ENCODE measurements at places on chromosomes 7 and 10. TPM values are rescaled to one million over a fixed set of nuclear protein-coding genes. Genes with fewer than 3 reads are reported as not detected.

- DNase-seq = no peak
Measured at GRCh38 chr10:58701405-58702135, 188.9 kb downstream of the BICC1 start.

DNA sequence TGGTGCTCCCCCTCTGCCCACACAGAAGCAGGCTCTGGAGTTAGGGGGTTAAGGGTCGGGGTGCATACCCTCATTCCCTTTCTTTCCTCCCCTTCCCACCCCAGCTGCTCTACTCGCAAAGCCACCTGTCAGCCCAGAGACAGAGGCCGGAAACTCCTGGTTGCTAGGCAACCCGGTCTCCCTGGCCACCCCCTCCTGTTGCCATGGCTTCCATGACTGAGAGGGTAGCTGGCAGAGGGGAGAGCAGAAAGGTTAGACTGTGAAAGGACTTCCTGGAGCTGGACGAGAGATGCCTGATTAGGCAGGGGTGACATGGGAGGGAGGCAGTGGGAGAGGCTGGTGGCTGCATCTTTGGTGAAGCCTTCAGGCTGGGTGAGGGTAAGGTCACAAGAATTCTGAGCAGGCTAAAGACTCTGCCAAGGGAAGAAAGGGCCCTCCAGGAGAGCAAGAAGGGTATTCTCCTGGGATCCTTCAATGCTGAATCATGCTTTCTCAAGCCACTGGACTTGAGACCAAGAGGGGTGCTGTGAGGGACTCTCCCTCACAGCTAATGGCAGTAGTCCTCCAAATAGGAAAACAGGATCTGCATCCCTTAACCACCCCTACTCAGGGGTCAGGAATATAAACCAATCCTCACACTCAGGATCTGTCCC is 5.4 kb downstream of the PSD start:
- no peak for DNase-seq

DNA sequence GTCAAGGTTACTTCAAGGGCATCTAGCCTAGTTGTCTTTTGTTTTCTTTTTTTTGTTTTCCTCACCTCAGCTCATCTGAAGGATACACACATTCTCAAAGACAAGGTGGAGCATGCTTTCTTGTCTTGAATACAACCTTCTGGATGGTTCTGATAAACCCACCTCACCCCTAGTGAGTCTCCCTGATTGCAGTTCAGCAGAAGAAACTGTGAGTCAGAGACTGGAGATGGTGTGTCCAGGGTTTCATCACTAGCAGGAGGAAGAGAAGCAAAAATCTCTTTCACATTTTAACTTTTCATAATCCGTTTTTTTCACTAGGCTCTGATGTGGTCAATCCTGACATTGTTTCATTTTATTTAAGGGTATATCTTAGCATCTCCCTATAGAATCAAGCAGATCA is 143.0 kb upstream of the NRBF2 start:
- DNase-seq = no peak

DNA sequence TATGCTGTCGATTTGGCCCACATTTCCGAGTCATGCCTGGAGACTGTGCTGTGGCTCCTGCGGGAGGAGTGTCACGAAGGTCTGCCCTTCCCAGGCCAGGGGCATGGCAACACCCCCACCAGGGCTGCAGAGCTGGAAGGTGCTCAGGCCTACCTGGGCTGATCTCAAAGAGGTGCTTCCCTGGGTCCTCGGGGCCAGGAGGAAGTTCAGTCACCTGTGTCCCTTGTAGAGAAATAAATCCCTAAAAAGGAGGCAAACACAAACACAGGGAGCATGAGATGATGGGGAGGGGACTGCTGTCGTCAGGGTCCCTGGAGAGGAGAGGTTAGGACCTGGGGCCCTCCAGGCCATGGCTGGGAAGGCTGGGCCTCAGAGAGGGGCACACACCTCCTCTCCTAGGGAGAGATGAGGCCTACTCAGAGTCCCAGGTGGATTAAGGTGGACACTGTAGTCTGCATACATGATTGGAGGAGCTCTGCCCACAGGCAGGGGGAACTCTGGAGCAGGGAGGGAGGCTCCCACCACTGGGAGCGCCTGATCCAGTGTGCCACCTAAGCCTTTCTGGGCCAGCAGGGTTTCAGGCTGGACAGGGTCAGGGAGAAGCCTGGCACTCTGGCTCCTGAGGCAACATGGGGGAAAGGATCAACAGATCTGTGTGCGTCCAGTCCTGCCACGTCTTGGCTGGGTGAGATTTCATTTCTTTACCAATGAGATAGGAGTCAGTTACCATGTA is 49.4 kb downstream of the ARHGAP22 start:
- no peak for DNase-seq

- DNase-seq = no peak
Measured at GRCh38 chr7:140364819-140365218, 33.5 kb downstream of the SLC37A3 start.

- DNase-seq = peak; percentile 71
Measured at GRCh38 chr10:128211953-128212727, 85.9 kb upstream of the MKI67 start.

DNA sequence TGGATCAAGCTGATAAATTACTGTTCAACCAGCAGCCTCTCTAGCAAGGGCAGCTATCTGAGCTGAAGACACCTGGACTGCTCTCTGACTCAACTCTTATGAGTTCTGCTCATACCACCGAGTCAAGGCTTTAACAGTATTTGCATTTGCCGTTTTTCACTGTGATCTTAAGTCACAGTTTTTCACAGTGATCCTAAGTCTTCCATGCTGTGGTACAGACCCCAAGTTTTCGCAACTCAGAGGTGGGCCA is 31.3 kb downstream of the PIP4K2A start:
- DNase-seq = no peak

- DNase-seq = no peak
Measured at GRCh38 chr7:84040355-84040754, 154.2 kb downstream of the SEMA3A start.

- peak; percentile 10 for DNase-seq
Measured at GRCh38 chr7:117118579-117119180, 165.4 kb downstream of the ST7 start.

DNA sequence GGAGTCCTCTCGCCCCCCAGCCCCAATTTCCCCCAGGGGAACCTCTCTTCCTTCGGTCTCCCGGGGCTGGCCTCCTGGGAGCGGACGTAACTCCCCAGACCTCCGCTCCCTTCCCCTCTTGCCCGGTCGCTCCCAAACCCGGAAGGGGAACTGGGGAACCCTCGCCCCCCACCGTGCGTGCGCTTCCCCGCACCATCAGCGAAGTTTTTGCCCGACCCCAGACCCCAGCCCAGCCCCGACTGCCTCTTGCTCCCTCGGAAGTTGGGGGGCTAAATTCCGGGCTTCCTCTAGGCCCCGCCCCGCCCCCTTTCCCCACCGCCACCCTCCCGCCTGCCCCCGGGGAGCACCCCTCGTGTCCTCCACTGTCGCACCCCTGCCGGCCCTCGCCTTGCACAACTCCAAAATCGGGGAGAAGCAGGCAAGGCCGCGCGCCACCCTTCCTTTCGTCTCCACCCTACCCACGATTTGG is 436 bp downstream of the GNB2 start:
- no peak for DNase-seq

GRCh38 chr7:29177963-29178600 is 16.5 kb upstream of the CHN2 start:
- DNase-seq = no peak

- DNase-seq = no peak
Measured at GRCh38 chr7:44131173-44132029, 8.1 kb upstream of the POLD2 start.

The UBE3C gene
- total RNA-seq = 54.1 TPM

The NPC1L1 gene
- total RNA-seq = not detected

The SEC61G gene
- 156 TPM for total RNA-seq

The BICC1 gene
- 1.0 TPM for total RNA-seq

The PLCE1 gene
- total RNA-seq = 0.06 TPM

The GIMAP5 gene
- not detected for total RNA-seq

The MPP7 gene
- total RNA-seq = 9.8 TPM

The SMKR1 gene
- 1.2 TPM for total RNA-seq

The CPA2 gene
- 0.31 TPM for total RNA-seq

The NRG3 gene
- total RNA-seq = 4.3 TPM

All from H1 (cell line).